ENCODE measurements at places on chromosomes 3 and 15.

DNA sequence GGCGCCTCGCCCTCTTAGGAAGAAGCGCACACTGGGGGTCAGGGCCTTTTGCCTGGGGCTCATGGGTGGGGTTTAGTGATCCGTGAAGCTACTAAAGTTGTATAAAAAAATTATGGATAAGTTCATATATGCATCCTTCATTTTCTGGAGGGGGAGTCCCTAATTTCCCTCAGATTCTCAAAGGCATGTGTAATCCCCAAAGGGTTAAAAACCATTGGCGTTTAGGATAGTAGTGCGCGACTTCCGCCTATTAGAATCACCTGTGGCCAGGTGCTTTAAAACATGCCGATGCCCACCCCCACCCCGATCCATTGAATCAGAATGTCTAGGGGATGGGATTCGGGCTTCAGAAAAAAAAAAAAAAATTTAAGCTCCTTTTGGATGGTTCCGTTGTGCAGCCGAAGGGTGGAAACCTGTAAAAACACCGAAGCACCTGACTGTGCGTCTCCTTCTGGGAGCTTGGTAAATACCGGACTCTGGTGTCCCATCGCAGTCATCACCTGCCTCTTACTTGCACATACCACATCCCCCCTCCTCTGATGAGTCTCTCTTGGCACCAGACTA, 570 bp downstream of the APH1B start:
- DNase-seq: no peak

DNA sequence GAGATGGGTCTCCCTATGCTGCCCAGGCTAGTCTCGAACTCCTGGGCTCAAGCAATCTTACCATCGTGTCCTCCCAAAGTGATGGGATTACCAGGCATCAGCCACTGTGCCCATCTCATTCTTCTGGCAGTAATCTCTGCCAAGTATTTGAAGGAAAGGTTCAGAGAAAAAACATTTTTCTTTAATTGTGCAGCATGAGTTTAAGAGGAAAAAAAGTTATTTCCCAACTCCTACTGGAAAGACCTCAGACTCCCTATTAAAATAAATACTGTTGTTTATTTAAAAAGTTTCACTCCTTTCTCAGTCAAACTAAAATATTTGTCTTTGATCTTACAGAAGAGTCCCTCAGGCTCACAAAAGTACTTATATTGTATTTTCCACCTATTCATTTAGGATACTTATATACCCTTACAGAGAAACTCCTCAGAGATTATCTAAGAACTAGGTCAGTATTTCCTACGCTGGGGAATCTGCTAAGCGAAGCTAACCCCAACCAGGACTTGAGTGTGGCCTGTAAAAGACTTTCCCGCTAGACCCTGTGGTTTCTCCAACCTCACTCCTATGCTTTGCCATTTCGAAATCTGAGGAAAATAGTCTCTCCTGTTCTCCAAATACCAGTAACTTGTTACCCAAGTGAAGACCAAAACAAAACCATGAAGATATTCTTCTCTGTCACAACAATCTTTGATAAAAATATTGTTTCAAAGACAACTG, 28.7 kb downstream of the WWTR1 start:
- no peak for DNase-seq

GRCh38 chr3:101685050-101685400, 1.5 kb downstream of the RPL24 start:
- DNase-seq: no peak

GRCh38 chr3:101466465-101467309, 46.3 kb downstream of the SENP7 start:
- DNase-seq: no peak

GRCh38 chr3:66553441-66554113, 52.8 kb upstream of the LRIG1 start:
- DNase-seq: no peak

GRCh38 chr3:197001972-197002700, 27.5 kb downstream of the MELTF start:
- DNase-seq: no peak

All from stimulated activated CD4-positive, alpha-beta T cell treated with anti-CD3 and anti-CD28 coated beads, Interleukin-4, amount 100 ng/mL, for 24 hours (primary cell).